ENCODE measurements at places on chromosomes 1 and 21. TPM values are rescaled to one million over a fixed set of nuclear protein-coding genes. Genes with fewer than 3 reads are reported as not detected.

The KRTAP19-6 gene
- total RNA-seq: not detected

The NKAIN1 gene
- 0.07 TPM for total RNA-seq

The CD101 gene
- total RNA-seq: 1.9 TPM

The C1orf115 gene
- total RNA-seq: 0.32 TPM

The NPR1 gene
- total RNA-seq: not detected

The CRB1 gene
- not detected for total RNA-seq

The OR14K1 gene
- total RNA-seq: not detected

The RAD54L gene
- total RNA-seq: 33.3 TPM

The TLCD4 gene
- not detected for total RNA-seq

The ANGPTL3 gene
- total RNA-seq: not detected

The ASAP3 gene
- 0.22 TPM for total RNA-seq

The CHML gene
- total RNA-seq: 9.5 TPM

The AMY2A gene
- not detected for total RNA-seq

The C4BPB gene
- total RNA-seq: 15.6 TPM
